ENCODE measurements at places on chromosomes 4 and X.

- no peak for DNase-seq
Observed at GRCh38 chr4:168607215-168607614, 110.4 kb downstream of the PALLD start.

DNA sequence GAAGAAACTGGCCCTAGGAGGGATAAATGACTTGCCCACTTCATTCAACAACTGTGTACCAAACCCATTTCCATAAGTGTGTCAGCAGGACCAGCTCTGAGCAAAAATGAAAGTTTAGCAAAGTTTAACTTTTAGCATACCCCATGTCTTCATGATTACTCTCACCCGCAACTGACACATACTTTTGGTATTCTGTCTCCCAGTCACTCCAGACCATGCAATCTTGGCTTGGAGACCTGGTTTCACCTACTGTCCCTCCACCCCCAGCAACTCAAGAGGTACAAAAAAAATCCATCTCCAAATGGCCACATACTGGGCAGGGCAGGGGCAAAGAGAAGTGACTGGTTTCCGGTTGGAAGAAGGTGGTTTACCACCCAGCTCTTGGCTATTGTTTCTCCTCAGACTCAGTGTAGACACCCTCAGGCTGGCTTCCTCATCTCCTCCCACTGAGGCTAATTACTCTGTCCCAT lies 79.8 kb downstream of the RLIM start:
- no peak for DNase-seq

- no peak for DNase-seq
Observed at GRCh38 chr4:7347981-7348380, 86.7 kb downstream of the PSAPL1 start.

GRCh38 chr4:20086799-20087521 lies 164.7 kb upstream of the SLIT2 start:
- no peak for DNase-seq

DNA sequence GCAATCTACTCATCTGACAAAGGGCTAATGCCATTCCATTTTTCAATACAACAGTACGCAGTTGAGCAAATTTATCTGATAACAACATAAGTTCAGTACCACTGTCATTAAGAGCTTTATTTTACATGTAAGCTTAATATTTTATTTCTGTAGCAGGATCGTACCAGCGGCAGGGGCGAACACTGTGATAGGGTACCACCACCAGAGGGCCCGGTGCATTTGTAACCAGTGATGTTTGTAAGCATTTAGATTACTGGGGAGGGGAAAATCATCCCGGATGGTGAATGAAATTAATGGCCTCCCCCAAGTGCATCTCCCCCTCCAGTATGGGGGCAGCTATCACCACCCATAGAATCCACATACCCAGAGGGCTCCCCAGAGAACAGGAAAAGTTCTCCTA lies 179.0 kb downstream of the ADGRA3 start:
- DNase-seq, result no peak

DNA sequence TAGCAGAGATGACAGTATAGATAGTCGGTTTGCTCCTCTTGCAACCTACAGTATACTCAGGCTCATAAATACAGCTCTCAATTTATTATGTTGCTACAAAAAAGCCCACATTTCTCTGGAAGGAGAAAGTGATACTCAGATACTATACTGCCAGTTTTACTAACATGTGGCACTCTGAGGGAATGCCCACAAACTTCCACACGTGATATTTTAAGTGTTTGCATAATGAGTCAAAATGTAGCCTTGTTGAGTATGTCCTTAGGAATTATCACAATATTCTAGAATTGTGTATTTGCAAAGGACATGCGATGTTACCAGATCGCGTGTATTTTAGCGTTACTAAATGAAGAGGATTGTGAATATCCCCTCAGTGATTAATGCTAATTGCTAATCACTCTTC lies 929.1 kb downstream of the STIM2 start:
- DNase-seq, result no peak

DNA sequence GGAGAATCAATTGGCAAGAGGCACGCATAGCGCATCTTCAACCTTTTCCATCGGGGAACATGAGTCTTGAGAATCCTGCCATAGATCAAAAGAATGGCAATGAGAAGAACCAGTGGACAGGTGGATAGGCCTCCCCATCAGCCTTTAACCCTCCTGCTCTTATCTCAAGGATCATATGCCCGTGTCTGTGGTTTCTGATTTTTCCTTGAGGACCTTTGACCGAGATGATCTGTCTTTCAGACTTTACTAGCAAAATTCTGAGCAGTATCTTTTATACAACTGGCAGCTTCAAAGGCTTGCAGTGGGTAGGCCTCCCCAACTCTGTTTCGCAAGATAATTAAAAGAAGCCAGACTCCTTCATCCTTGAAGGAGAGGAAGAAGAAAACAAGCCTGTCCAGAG lies 174.4 kb downstream of the REPS2 start:
- DNase-seq, result no peak
